ENCODE measurements at places on chromosomes 1 and 21. TPM values are rescaled to one million over a fixed set of nuclear protein-coding genes. Genes with fewer than 3 reads are reported as not detected.
A peak's percentile ranks its signal among the peaks of the same experiment; 100 is the strongest.

Gene BTG3
- 38.5 TPM for total RNA-seq

DNA sequence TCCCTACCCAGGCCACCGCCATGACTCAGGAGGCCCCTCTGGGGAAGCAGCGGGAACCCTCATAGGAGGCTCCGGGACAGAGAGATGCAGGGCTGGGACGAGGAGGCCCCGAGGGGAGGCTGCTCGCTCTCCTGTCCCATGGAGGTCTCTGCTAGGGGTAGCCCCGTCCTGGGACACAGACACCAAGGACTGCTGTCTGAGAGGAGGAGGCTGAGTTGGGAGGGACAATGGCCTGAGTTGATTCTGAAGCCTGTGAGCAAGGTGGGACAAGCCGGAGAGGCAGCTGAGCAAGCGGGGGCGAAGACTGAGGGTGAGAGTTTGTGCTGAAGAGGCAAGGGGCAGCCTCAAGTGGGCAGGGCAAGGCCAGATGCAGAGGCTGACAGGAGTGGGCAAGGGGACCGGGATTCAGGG is 17.4 kb downstream of the SLC27A3 start:
- no peak for DNase-seq

DNA sequence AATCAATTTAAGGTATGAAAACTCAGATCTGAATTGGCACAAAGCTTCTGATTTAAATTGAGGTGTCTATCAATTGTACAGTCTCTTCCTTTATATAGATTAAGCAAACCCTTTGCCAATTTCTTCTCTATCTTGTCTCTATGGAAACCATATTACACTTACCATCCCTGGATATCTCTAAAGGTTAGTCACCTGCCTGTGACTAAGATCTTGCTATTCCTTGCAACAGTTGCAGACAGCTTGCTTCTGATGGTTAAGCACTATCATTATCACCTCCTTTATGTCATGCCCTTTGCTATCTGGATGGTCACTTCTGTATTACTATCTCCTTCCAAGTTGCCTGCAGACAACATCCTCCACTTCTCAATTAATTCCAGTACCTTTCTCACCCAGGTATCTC is 998.6 kb upstream of the B3GALT2 start:
- no peak for DNase-seq

DNA sequence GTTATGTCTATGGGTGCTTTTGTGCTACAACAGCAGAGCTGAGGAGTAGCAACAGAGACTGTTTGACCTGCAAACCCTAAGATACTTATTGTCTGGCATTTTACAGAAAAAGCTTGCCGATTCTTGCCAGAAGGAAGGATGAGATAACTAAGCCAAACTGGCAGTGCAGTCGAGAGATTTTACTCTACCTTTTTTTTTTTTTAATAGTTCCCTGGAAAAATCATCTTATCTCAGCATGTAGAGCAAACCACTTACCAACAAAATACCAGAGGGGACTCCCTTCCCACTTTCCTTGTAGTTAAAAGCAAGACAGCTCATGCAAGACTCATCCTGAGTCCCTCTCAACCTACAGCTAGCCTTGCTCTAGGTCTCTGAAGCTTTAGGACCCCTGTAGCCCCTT is 132.9 kb downstream of the SYT2 start:
- DNase-seq, result no peak

GRCh38 chr1:204443260-204443619 is 31.6 kb upstream of the PPP1R15B start:
- peak; percentile 62 for DNase-seq

DNA sequence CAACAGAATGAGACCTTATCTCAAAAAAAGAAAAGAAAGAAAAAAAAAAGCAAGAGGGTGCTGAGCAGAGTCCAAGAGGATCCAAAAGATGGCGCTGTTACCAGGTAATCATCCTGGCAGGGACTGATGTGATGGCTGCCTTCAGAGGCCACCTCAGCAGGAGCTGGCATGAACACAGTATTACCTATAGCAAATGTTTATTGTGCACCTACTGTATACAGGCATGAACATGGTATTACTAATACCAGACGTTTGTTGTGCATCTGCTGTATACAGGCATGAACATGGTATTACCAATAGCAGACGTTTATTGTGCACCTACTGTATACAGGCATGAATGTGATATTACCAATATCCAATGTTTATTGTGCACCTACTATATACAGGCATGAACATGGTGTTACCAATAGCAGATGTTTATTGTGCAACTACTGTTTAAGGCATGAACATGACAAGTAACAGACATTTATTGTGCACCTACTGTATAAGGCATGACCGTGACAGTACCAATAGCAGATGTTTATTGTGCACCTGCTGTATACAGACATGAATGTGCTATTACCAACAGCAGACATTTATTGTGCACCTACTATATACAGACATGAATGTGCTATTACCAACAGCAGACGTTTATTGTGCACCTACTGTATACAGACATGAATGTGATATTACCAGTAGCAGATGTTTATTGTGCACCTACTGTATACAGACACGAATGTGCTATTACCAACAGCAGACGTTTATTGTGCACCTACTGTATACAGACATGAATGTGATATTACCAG is 115.1 kb upstream of the TMEM51 start:
- DNase-seq, result no peak

Data from mesothelial cell of epicardium (in vitro differentiated cells).